Cortex of kidney (tissue), 1 donor: ENCODE measurements at places on chromosomes 12 and 14.

DNA sequence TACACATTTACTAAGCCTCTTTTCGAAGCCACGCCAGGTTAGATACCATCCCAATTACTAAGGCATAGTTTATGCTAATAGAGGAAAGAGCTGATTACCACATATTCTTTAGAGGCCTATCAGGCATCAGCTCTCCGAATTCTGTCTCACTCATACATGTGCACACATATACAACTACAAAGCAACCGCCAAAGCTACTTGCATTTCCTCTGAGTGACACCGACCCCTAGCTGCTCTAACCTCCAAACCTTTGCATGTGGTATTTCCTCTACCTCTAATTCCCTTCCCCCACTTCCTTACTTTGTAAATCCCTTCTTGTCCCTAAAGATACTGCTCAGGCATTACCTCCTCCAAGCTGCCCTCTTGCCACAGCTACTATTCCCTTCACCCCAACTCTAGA is 107.2 kb downstream of the DUSP6 start:
- DNase-seq: no peak

GRCh38 chr12:49689785-49690184 is 17.4 kb downstream of the FMNL3 start:
- DNase-seq: no peak

DNA sequence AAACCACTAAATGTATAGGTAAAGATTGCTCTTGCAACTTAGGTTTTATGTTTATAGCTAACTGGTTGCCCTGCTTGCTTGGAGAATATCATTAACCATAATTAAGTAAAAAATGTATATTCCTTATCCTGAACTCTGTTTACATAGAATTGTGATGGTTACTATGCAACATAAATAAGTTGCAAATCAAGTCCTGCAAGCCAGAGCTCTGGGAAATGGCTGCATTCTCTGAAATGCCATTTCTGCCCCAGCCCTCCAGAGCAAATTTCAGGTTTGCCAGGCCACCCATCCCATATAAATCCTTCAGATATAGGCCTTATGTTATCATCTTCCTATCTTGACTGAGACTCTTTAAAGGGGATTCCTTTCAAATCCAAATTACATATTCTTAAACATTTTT is 118.4 kb upstream of the MYF6 start:
- no peak for DNase-seq

DNA sequence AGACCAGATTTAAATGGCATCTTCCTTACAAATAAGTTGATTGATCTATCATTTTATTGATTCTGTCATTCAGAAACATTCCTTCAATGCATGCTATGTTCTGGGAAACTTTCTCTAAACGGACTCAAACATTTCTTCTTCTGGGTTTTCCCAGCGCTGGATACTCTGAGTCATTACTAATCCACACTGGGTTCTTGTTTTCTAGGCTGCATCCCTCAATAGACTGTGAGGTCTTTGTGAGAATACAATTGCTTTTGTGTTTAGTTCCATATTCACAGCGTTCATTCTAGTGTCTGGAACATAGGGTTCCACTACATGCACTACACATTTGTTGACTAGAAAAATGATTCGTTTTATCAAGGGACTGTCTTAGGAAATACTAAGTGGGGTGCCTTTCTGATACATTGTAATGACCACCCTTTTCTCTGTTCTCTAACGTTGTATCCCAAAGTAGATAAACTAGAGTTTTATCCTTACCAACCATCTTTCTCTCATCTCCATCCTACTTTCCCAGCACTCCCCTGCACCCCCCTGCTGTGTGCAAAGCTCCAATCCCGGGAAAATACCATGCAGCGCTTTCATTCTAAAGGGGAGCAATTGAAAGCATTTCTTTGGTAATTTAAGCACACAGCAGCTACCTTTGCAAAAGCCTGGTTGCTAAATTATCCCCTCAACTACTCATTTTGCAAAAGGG is 878.7 kb downstream of the DIO2 start:
- DNase-seq: no peak

GRCh38 chr14:36716614-36717184 is 55.0 kb downstream of the PAX9 start:
- DNase-seq: no peak
